ENCODE measurements at places on chromosomes 5 and 9.
A peak's percentile ranks its signal among the peaks of the same experiment; 100 is the strongest.

DNA sequence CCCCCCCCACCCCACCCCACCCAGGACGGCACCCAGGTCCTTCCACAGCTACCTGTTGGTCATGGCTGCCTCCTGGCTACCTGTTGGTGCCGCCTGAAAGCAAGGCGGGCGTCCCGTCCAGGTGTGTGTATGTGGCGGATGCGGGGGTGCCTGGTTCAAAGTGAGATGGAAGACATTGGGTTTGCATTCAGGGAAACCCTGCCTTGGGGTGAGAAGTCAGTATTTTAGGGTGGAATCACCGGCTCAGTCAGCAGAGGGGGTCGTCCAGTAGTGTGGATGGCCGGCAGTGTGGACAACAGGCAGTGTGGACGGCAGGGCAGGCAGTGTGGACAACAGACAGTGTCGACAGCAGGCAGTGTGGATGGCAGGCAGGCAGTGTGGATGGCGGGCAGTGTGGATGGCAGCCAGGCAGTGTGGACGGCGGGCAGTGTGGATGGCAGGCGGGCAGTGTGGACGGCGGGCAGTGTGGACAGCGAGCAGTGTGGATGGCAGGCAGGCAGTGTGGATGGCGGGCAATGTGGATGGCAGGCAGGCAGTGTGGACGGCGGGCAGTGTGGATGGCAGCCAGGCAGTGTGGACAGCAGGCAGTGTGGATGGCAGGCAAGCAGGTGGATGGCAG lies 28.0 kb downstream of the NKD2 start:
- no peaks in the 10 kb centered on the region for H3K27me3 ChIP-seq
- H3K4me3 ChIP-seq = no peak overlapping the region
- no peak for DNase-seq
- H3K4me1 ChIP-seq = no peaks in the 10 kb centered on the region

DNA sequence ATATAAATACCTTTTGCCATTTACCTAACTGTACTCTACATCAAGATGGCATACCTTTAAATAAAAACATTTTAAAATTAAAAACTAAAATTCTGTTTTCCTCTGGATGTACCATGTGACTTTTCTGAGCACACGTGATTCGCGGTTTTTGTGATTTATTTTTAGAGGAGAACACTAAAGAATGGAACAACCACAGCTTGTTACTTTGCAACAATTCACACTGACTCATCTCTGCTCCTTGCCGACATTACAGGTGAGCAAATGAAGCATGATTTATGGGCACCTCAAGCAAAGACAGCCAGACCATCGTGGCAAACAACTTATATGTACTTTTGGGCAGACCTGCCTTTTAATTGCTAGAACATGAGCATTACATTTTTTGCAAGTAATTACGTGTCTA lies 61.3 kb downstream of the GDA start:
- H3K36me3 ChIP-seq = peaks cover under 1% of the 10 kb centered on the region
- H3K27me3 ChIP-seq = no peaks in the 10 kb centered on the region
- H3K4me3 ChIP-seq = no peak overlapping the region
- no peak overlapping the region for H3K27ac ChIP-seq
- no peaks in the 10 kb centered on the region for H3K4me1 ChIP-seq

- no peak for DNase-seq
- peaks cover 24% of the 10 kb centered on the region for H3K4me1 ChIP-seq
- H3K36me3 ChIP-seq = no peaks in the 10 kb centered on the region
- peak overlapping the region; percentile 33 for H3K27ac ChIP-seq
- H3K4me3 ChIP-seq = no peak overlapping the region
- H3K27me3 ChIP-seq = no peaks in the 10 kb centered on the region
Measured at GRCh38 chr5:759781-760362, 24.7 kb downstream of the ZDHHC11B start.

DNA sequence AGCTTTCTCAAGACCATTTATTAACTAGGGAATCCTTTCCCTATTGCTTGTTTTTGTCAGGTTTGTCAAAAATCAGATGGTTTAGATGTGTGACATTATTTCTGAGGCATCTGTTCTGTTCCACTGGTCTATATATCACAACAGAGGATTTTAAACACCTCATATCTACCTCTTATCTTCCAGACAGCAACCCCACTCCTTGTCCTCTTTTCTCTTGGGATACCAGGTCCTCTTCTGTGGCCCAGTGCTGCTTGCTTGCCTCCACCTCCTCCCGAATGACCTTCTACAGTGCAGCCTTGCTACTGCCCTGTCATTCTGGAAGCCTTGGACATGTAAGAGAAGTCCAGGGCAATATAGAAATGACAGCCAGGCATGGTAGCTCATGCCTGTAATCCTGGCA lies 30.6 kb upstream of the KLF4 start:
- H3K36me3 ChIP-seq = no peaks in the 10 kb centered on the region
- H3K27ac ChIP-seq = no peak overlapping the region
- no peaks in the 10 kb centered on the region for H3K4me1 ChIP-seq
- no peaks in the 10 kb centered on the region for H3K27me3 ChIP-seq
- H3K4me3 ChIP-seq = no peak overlapping the region

GRCh38 chr9:14238518-14238917 lies 75.4 kb downstream of the NFIB start:
- no peaks in the 10 kb centered on the region for H3K36me3 ChIP-seq
- H3K27ac ChIP-seq = no peak overlapping the region
- H3K4me1 ChIP-seq = no peaks in the 10 kb centered on the region
- DNase-seq = no peak
- H3K27me3 ChIP-seq = no peaks in the 10 kb centered on the region
- H3K4me3 ChIP-seq = no peak overlapping the region

DNA sequence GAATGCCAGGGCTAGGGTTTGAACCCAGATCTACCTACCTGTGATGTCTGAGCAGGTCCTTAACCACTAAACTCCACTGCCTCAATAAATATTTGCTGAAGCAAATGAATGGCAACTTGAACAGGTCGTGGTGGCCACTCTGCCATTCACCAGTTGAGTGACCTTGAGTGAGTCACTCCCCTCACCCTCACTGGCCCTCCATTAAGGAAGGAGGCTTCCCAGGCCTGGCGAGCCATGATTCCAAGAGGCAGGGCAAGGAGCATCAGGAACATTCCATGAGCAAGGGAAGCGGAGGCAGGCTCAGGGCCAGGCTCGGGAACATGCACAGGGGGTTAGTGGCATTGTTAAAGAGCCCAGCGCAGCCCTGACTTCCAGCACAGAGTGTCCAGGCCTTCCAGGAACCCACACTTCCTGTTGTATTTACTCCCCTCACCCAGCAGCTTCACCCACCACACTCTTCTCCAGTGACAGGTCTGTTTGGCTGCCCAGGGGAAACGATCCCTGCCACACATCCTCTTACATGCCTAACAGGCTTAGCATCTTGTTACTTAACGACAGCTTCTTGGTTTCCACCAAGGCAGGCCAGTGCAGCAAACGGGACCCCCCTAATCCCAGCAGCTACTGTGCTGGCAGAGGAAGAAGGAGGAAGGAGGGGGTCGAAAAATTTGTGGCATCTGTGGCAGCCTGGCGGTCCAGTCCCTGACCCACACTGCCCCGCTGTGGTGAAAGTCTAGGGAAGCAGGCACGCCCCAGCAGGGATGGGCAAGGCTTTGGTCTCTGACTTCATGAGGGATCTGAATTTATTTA lies 43.7 kb upstream of the TTC1 start:
- H3K27me3 ChIP-seq = peaks cover under 1% of the 10 kb centered on the region
- H3K4me1 ChIP-seq = no peaks in the 10 kb centered on the region
- no peak overlapping the region for H3K4me3 ChIP-seq

DNA sequence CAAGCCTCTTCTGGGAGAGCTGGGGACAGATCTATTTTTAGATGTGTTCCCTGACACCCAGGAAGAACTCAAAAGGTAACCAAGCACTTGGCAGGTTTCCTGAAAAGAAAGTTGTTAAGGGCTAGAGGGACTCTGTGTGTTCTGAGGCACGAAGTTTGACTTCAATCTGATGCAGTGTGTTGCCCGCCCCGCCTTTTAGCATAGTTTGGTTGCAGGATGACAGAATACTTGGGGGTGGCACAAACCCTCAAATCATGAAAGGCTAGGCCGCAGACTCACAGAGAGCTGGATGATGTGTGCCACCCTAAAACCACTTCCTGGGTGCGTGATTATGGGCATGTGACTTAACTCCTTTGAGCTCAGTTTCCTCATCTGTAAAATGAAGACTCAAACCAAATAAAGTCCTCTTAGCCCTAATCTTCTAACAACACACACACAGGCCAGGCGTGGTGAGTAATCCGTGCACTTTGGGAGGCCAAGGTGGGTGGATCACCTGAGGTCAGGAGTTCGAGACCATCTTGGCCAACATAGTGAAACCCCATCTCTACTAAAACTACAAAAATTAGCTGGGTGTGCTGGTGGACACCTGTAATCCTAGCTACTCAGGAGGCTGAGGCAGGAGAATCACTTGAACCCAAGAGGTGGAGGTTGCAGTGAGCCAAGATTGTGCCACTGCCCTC lies 12.8 kb upstream of the NDFIP1 start:
- peak; percentile 62 for DNase-seq
- H3K4me3 ChIP-seq = no peak overlapping the region
- H3K36me3 ChIP-seq = no peaks in the 10 kb centered on the region
- H3K4me1 ChIP-seq = no peaks in the 10 kb centered on the region
- H3K27me3 ChIP-seq = no peaks in the 10 kb centered on the region
- H3K27ac ChIP-seq = no peak overlapping the region

- DNase-seq = peak; percentile 91
- peak overlapping the region; percentile 88 for H3K27ac ChIP-seq
- H3K4me3 ChIP-seq = no peak overlapping the region
- H3K36me3 ChIP-seq = no peaks in the 10 kb centered on the region
Measured at GRCh38 chr9:133238272-133238850, 29.3 kb upstream of the OBP2B start.

DNA sequence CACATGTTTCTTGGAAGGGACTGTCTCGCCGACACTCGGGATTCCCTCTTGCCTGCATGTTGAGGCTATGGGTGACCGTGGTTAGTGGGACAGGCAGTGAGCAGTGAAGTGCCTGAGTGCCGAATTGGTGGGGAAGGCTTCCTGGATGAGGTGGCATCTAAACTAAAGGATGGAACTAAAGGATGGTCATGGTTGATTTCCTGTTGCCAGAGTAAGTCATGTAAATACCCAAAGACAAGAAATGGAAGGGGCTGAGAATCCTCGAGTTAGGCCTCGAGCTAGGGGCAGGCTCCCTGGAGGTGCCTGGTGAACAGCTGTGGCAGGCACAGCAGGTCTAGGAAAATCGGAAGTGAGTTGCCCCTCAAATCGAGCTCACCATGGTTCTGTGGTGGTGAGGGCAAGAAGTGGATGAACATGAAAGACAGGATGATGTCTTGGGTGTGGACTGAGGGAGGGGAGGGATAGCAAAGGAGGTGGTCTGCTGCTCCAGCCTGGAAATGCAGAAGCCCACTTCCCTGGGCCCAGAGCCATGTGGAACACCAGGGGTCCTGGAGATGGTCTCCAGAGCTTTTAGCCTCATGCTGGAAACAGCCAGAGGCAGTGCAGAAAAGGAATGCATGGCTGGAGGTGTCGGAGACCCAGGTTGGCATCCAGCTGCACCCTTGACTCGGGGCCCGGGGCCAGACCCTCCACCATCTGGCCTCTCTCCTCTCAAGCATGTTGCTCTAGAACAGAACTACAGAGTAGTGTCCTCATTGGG lies 12.2 kb downstream of the CD74 start:
- no peak overlapping the region for H3K4me3 ChIP-seq
- no peaks in the 10 kb centered on the region for H3K27me3 ChIP-seq
- DNase-seq = peak; percentile 41
- no peak overlapping the region for H3K27ac ChIP-seq
- no peaks in the 10 kb centered on the region for H3K36me3 ChIP-seq
- peaks cover 10% of the 10 kb centered on the region for H3K4me1 ChIP-seq

GRCh38 chr5:17127743-17128231 lies 89.6 kb upstream of the BASP1 start:
- no peaks in the 10 kb centered on the region for H3K36me3 ChIP-seq
- H3K4me1 ChIP-seq = no peaks in the 10 kb centered on the region
- H3K4me3 ChIP-seq = no peak overlapping the region

DNA sequence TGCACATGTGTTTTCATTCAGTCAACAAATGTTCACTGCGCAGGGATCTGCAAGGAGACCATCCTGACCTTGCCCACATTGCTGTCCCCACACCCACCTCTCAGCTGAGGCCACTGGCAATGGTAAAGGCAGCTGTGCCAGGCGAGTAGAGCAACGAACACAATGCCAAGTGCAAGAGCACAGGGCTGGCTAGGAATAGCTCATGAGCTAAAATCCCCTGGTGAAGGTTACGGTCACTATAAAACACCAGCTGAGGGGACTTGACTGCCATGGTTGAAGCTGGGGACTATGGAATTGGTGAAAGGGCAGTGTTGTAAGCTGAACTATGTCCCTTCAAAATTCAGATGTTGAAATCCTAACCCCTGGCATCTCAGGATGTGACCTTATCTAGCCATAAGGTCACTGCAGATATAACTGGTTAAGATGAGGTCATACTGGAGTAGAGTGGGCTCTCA lies 96.1 kb downstream of the OTULIN start:
- no peak for DNase-seq
- no peak overlapping the region for H3K27ac ChIP-seq
- H3K4me1 ChIP-seq = no peaks in the 10 kb centered on the region
- H3K27me3 ChIP-seq = no peaks in the 10 kb centered on the region

- no peaks in the 10 kb centered on the region for H3K4me1 ChIP-seq
- H3K27me3 ChIP-seq = no peaks in the 10 kb centered on the region
- no peak overlapping the region for H3K4me3 ChIP-seq
- DNase-seq = no peak
Measured at GRCh38 chr9:135255841-135256580, 168.5 kb downstream of the OLFM1 start.
